ENCODE measurements at places on chromosomes 6 and 20.

DNA sequence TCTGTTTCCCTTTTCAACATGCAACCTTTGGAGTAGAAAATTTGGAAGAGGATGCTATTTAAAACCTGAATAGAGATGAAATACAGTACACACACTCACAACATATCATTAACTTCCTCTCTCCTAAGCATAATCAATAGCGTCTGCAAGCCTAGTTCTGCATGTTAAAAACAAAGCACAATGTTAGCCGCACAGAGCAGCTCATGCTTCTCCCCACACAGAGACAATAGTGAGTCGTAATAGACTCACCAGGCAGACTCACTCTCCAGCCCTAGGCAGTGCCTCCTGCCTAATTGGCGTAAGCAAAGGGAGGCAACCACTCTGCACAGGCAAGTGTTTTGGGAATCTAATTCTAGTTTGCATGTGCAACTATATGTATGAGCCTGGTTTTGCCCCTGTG lies 45.8 kb upstream of the ARID1B start:
- DNase-seq = peak; percentile 78

DNA sequence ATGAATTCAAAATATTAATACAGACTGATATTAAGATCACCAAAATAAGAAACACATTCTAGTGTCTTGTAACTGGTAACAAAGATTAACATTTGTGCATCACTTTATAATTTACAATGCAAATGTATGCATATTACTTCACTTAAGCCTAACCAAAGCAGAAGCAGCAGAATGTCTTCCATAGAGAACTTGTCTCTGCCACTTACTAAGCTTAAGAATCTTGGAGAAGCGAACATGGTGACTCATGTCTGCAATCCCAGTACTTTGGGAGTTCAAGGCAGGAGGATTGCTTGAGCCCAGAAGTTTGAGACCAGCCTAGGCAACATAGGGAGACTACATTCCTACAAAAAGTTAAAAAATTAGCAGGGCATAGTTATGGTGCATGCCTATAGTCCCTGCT lies 18.8 kb downstream of the AK9 start:
- no peak for DNase-seq

GRCh38 chr20:57996465-57996864 lies 232.0 kb downstream of the ANKRD60 start:
- no peak for DNase-seq

- no peak for DNase-seq
These were observed 36.8 kb downstream of the YTHDF1 start for GRCh38 chr20:63178889-63179686.

- no peak for DNase-seq
These were observed 7.8 kb downstream of the CCDC170 start for GRCh38 chr6:151501511-151502136.

GRCh38 chr6:150549674-150550101 lies 50.0 kb upstream of the PLEKHG1 start:
- DNase-seq = no peak

DNA sequence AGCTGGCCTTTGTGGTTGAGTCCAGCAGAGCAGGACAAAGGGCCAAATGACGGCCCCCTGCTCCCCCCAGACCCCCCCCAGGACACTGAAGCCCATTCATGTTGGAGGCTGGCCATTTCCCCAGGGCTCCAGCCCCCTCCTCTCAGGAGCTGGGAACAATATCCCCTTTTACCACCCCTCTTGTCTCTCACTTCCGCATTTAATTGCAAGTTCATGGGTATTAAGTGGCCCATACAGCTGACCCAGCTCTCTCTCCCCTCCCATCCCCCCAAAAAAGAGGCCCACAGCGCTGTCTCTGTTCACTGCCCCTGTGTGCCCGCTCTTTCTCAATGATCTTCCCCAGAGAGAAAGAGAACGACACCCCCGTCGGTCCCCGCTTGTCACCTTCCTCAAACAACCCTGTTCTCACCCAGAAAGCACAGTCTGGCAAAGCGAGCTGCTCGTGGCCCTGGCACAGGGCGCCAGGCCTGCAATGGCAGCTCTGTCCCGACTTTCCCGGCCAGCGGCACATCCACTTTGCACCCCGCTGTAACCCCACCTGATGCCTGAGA lies 30.4 kb downstream of the PREX1 start:
- no peak for DNase-seq

GRCh38 chr6:435441-436307 lies 44.1 kb downstream of the IRF4 start:
- no peak for DNase-seq

DNA sequence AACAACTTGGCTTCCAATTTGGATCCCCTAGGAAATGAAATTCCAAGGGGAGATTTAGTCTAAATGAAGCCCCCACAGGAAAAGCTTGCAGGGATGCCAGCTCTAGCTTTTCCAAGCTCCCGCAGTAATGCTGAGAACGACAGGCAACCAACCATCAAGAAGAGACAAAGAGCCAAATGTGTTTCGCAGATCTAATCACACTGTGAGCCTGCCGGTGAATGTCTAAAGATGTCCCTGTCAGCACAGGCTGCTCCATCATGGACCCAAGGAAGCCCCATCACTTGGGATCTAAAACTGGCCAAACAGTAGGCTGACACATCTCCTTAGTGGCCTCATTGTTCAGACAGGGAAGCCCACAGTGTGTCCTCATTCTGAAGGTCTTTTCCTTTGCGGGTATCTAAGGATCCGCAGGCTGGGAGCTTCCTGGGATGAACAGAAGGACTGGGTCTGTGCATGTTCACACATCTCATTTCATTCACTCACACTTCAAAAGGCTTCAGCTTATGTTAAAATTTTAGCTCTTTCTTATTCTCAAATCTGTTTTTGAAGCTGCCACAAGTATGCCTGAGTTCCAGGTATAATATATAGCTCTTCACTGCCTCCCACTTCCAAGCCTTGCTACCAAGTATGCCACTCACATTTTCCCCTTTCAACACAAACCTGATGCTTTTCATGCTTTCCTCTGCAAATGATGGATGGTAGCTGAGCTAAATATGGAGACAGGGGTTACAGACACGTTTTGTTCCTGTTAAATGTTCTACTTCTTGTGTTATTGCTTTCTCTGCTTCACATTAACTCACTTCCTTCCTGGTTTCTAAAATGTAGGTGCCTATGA lies 229.8 kb downstream of the HIVEP2 start:
- no peak for DNase-seq

DNA sequence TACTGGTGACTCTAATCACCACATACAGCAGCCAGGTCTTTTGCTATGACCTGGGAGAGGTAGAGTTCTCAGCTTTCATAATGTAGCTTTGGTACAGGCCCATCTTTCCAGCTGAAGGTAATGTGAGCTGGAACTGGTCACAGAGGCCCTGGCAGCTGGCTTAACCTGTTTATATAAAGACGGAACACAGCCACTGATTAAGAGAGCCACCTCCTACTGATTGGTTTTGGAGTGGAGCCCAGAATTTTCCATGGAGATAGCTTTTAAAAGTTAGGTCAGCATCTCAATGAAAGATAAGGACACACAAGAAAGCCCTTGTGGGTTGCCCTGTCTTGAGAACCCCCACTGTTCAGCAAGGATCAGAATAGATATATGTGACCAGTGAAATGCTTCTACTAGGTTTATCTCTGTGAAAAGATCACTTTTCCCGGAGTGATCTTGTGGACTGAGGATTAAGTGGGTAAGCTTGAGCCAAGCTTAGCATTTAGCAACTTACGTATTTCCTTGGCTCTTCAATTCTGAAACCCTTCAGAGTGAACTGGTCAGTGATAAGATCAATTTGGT lies 213.7 kb upstream of the CITED2 start:
- DNase-seq = peak; percentile 68

- DNase-seq = no peak
These were observed 20.9 kb downstream of the IL17A start for GRCh38 chr6:52207066-52207465.

GRCh38 chr6:101393829-101394251 lies 332 bp downstream of the GRIK2 start:
- no peak for DNase-seq

DNA sequence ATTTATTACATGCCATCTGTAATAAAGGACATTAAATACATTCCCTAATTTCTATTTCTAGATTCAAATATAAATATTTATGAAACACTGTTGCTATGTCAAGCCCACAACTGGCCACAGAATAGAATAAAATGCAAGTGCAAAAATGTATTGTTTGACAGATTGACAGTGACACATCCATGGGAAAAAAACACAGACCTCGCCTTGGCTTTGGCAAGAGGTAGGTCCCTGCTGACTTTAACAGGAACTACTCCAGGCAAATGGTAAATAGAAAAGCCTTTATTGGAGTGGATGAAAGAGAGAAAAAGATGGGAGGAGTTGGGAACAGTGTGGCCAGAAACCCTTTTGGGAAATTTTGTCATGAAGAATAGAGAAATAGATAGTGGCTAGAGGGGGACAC lies 622.9 kb downstream of the UTRN start:
- no peak for DNase-seq

- DNase-seq = no peak
These were observed 1.1 kb downstream of the CTSA start for GRCh38 chr20:45892049-45892825.

- DNase-seq = no peak
These were observed 64.1 kb downstream of the FAM50B start for GRCh38 chr6:3913077-3913957.

GRCh38 chr20:3404402-3404801 lies 3.1 kb downstream of the DNAAF9 start:
- DNase-seq = no peak

DNA sequence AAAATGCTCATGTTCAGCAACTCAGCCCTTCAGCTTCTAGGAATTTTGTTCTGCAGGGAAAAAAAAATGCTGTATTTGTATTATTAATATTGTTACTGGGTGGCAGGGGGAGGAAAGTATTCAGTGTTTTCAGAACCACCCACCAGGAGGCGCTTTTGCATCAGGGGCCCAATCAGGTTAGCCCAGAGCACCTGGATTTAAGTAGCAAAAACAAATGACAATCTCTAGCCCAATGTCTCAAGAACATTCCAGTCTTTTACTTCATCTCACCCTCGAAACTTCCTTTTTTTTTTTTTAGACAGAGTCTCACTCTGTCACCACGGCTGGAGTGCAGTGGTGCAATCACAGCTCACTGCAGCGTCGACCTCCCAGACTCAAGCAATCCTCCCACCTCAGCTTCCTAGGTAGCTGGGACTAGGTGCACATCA lies 635 bp upstream of the C20orf203 start:
- DNase-seq = no peak

DNA sequence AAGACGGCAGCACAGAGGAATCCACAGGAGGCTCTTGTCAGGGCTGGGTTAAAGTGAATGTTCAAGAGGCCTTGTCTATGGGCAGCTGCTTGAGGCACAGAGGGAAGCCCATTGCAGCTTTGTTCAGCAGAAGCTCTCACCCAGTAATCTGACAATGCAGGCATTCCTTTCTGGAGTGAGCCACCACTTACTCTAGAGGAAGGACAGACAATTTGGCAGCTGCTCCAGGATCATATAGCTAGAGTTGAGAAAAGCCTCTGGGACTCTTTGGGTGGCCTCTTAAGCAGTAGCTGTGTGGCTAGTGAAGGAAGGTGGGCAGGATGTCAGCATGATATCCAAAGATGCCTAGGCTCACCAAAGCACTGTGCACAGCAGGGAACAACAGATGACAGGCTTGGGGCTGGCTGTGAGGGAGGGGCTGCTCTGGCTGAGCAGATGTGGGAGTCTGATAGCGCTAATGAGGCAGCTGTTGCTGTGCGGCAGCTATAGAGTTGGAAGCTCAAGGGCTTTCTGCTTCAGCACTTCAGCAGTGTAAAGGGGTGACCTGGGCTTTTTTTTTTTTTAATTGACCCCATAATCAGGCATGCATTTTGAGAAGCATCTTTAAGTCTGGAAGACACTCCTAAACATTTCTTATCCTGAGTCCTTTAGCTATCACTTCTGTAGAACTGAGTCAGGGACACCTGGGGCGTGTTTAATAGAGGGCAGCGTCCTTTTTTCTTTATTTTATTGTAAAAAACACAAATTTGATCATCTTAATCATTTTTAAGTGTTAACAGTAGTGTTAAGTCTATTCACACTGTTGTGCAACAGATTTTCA lies 27.2 kb downstream of the CMTR1 start:
- DNase-seq = no peak

- no peak for DNase-seq
These were observed 8.6 kb downstream of the BYSL start for GRCh38 chr6:41929924-41930323.

All from NCI-H1436 treated with DMSO at 0.1 percent for 48 hours (cell line).